ENCODE measurements at places on chromosomes 4 and X.

- no peak for DNase-seq
These were observed 49.1 kb downstream of the RASGEF1B start for GRCh38 chr4:81422595-81422994.

DNA sequence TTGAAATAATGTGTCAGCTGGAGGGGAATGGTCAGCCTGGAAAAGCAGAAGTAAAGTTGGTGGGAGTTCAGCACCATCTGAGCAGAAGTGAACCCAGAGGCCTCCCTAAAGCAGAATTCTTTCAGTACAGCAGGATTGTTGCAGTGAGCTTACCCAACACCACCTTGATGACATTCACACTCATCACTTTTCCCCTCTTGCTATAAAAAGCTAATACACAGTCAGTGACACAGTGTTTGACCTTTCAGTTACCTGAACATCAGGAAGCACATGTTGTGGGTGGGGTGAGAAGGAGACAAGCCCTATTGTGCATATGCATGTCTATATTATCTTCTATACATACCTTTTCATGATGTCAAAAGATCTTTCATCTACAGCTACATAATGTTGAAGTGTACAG is 624.7 kb upstream of the ZFP42 start:
- no peak for DNase-seq

DNA sequence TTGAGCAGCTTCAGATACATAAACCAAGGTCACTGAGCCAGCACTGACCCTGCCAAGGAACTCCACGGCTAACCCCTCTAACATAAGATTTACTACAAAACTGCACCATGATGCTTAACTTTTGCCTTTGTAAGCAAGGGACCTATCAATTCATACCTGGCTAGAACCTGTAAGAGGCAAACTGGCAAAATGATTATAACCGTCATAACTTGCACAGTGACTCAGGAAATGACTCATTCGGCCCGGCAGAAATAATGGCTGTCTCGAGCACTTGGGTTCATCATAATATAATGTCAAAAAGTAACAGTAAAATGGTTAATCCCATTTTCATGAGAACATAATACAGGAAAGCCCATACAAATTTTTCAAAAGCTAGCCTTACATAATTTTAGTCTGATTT is 17.2 kb downstream of the RASGEF1B start:
- DNase-seq = peak; percentile 68

DNA sequence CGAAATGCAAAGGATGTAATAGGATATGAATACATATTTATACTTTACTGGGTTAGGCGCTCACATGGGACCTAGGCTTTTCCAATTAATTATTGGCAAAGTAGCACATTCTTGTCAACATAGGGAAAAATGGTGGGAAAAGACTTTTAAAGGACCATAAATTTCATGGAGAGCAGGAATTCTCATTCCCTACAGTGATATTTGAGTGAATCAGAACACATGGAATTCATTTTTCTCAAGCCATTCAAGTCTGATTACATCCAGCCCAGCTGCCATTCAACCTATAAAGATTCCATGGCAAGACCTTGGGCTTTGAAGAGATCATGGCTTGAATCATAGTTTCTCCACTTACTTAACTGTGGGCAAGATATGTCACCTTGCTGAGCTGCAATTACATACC is 150.4 kb downstream of the SOWAHB start:
- DNase-seq = no peak

DNA sequence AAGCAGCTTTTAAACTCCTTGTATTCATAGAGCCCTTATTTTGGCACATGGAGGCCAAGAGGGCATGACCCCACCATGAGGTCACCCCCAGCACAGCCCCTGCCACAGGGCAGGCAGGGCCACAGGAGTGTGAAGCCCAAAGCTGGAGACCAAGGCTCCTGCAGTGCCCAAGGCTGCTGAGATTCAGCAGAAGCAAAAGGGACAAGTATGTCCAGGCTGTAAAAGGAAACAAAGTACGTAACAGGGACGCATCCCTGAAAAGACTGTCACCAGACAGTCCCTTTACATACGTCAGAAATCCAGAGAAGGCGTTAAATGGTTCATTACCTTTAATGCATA is 18.9 kb downstream of the GAK start:
- no peak for DNase-seq

Measured in CD14-positive monocyte (primary cell).